ENCODE measurements at places on chromosomes 13 and 19.

DNA sequence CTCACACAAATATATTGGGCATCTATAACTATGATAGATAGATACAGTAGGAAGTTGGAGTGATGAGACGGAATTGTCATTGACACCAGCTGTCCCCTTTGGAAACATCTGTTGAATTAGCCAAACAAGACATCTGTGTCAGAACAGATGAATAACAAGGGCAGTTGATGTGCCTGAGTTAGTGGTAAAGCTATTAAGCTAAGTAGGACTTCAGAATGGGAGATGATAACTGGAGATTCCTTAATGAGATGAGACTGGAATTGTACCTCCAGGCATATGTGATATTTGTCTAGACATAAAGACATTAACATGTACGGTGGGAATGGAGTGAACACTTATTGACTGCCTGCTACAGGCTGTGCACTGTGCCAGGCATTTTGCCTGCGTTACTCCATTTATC, 78.7 kb downstream of the MBNL2 start:
- H3K27me3 ChIP-seq: no peaks in the 10 kb centered on the region
- H3K27ac ChIP-seq: no peak overlapping the region
- H3K4me3 ChIP-seq: no peak overlapping the region
- DNase-seq: no peak

DNA sequence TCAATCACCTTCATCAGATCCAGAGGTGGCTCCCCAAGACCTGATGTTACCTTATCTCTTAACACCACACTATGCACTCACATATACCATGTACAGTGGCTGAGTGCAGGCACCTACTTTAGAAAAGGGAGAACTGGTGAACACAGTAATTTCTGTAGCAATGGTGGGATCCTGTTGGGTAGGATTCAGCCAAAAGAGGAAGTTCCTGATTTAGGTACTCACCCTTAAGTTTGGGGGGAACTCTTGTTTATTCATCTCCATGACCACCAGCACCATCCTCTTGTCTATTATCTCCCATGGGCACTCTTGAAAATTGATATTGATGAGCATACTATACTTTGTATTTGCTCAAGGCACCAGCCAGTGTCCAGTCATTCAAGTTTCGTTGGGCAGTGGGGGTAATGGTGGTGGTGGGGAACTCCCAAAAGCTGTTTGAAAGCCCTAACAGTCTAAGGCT, 324.4 kb downstream of the LMO7 start:
- no peak for DNase-seq
- no peak overlapping the region for H3K4me3 ChIP-seq
- no peaks in the 10 kb centered on the region for H3K36me3 ChIP-seq
- no peaks in the 10 kb centered on the region for H3K4me1 ChIP-seq

DNA sequence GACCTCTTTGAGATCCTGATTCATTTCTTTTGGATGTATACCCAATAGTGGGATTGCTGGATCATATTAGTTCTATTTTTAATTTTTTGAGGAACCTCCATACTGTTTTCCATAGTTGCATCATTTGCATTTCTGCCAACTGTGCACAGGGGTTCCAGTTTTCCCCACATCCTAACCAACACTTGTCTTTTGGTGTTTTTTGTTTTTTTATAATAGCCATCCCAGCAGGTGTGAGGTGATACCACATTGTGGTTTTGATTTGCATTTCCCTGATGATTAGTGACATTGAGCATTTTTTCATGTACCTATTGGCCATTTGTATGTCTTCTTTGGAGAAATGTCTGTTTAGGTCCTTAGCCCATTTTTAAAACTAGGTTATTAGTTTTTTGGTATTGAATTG, 18.8 kb upstream of the GPR183 start:
- peak; percentile 50 for DNase-seq
- no peak overlapping the region for H3K4me3 ChIP-seq
- peaks cover 12% of the 10 kb centered on the region for H3K36me3 ChIP-seq
- peaks cover 37% of the 10 kb centered on the region for H3K4me1 ChIP-seq
- no peak overlapping the region for H3K27ac ChIP-seq

- peaks cover 31% of the 10 kb centered on the region for H3K4me1 ChIP-seq
- H3K27ac ChIP-seq: peak within 1 kb of the TSS; percentile 12
- H3K36me3 ChIP-seq: no peaks in the 10 kb centered on the region
- DNase-seq: peak; percentile 67
Measured at GRCh38 chr19:14674764-14675163, at the start of gene ADGRE3. TSS of gene ADGRE3 (minus strand) at chr19:14674844. CDS start at chr19:14674770, 74 bp downstream.

All from B cell (primary cell).